GM18507 (cell line): ENCODE measurements at places on chromosomes 2 and 18.
A peak's percentile ranks its signal among the peaks of the same experiment; 100 is the strongest.

GRCh38 chr2:61763605-61764034, 90.2 kb downstream of the FAM161A start:
- DNase-seq, result peak; percentile 2

- DNase-seq, result no peak
Observed at GRCh38 chr18:45726603-45727002, 2.6 kb downstream of the SLC14A1 start.

- no peak for DNase-seq
Observed at GRCh38 chr18:5294113-5294456, 1.4 kb downstream of the ZBTB14 start.

- no peak for DNase-seq
Observed at GRCh38 chr2:217282531-217282930, 422.7 kb upstream of the TNP1 start.

GRCh38 chr2:162211732-162212131, 31.5 kb downstream of the FAP start:
- no peak for DNase-seq

GRCh38 chr2:45909677-45910191, 258.3 kb downstream of the PRKCE start:
- no peak for DNase-seq

- DNase-seq, result no peak
Observed at GRCh38 chr2:193929131-193929530, 1727.9 kb upstream of the SLC39A10 start.

DNA sequence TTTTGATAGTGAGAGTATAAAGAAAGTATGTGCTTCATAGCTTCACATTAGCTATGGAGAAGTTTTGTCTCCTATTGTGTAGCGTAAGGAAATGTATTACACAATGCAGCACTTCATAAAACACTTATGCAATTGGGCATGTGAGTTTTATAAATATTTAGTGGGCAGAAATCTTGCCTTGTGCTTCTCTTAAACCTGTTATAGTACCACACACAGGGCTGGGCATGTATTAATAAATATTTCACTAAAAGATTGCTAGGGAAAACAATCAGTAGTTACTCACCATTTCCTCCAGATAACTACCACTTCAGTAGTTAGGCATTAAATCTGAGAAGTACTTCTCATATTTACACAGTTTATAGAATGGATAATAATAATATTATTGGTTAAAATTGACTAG, 1080.8 kb upstream of the PIK3C3 start:
- DNase-seq, result no peak

DNA sequence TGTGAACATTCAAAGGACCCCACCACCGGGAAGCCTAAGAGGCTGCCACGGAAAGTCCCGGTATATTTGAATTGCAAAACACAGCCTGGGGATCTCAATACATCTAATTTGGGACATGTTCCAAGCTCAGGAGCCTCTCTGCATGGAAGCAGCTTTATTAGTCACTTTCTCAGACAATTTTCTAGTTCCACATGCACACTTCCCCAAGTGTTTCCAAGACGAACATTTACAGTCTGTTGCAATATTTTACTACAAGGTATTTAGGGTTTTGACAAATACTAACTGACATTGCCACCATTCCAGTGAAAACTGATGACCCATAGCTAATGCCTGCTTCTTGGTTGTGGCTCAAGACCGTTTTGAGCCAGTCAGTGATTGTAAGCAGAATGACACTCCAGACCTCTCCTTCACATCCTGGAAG, 145.3 kb downstream of the NCKAP5 start:
- no peak for DNase-seq

DNA sequence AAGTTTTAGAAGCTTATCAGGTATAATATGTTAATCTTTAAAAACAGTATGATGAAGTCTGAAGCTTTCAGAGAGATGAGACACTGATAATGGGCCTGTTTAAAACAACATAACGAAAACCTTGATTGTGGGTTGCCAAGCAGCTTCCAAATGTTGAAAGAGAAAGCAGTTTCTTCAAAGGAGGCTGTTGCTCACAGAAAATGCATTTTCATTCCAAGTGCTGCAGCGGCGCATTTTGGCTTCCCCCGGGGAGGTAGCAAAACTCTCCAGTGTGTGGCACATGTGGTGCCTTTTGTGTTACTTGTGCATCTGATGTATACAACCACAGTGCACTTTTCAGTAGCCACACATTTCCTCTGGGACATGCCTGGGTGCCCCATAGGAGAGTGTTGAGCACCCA, 66.1 kb downstream of the TMEFF2 start:
- no peak for DNase-seq

- DNase-seq, result no peak
Observed at GRCh38 chr2:88733155-88733902, 41.9 kb downstream of the RPIA start.

GRCh38 chr2:214730800-214731407, 78.6 kb downstream of the BARD1 start:
- DNase-seq, result no peak

- no peak for DNase-seq
Observed at GRCh38 chr18:38940475-38940862, 1374.9 kb upstream of the CELF4 start.

DNA sequence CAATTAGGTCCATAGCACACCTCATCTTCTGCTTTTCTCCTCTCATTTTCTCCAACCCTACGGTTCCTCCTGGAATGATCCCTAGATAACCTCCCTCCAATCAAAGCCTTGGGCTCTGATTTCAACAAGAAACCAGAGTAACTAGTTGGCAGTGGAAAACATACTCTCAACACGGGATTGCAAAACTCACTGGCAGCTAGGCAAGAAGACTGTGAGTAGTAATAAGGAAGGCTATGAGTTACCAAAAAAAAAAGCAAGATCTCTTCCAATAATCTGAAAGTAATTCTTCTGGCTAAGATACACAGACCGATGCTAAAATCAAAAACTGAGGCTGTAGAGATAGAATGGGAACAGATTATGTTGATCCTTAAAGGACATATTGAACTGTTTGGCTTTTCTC, 28.4 kb upstream of the CCDC102B start:
- DNase-seq, result no peak

- no peak for DNase-seq
Observed at GRCh38 chr2:153287109-153287801, 191.3 kb downstream of the RPRM start.

GRCh38 chr2:191128172-191128910, 22.5 kb downstream of the STAT4 start:
- DNase-seq, result no peak

GRCh38 chr2:144361742-144362141, 158.2 kb downstream of the ZEB2 start:
- DNase-seq, result no peak

GRCh38 chr2:69829256-69830044, at the start of gene GMCL1:
Gene GMCL1, plus strand, starts transcription at chr2:69829660. Its CDS starts 233 bp downstream, at chr2:69829893.
- peak; percentile 89 for DNase-seq

DNA sequence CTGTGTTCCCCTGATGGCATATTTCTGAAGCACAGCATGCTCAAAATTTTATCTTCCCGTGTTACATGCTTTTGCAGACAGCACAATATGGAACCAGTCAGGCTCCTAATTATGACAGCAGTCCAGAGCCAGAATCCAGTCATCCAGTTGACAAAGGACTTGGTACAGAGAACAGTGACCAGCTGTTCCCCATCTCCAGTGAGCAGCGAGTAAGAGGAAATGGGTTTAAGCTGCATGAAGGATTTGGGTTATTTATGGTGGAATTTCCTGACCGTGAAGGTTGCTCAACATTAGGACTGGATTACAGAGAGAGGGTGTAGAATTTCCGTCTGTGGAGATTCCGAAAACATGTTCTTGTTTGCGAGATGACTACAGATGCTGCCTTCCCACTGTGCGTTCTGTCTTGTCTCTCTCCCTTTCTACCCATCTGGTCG, 24.4 kb downstream of the SGPP2 start:
- DNase-seq, result no peak

DNA sequence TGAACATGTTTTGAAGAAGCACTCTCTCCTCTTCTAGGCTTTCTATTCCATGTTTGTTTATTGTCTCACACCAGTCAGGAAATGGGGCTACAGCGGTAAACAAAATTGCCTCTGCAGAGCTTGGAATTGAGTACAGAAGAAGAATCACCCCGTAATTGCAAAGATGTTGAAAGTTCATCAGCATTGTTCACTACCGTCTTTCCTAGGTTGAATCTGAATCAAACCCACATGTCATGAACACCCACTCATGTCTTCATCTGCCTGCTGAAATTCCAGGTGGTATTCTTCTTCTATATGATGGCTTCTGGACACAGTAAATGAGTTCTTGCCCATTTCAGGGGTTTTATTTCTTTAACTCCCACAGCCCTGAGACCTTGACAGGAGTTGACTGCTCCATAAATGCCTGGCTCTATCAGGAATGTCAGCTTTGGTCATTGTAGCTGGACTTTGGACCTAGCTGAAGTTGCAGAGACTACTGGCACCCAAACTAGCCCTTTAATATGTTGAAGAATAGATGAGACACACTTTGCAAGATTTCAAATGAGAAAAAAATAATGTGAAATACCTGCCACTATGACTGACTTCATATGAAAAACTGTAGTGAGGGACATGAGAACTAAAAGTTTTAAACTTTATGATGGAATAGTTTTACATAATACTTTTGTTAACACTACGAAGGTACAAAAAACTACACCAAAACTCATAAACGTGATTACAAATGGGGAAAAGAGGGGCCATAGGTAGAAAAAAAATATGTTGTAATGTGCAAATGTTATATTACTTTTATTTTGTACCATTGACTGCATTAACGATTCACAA, 1235.3 kb upstream of the ZEB2 start:
- no peak for DNase-seq

DNA sequence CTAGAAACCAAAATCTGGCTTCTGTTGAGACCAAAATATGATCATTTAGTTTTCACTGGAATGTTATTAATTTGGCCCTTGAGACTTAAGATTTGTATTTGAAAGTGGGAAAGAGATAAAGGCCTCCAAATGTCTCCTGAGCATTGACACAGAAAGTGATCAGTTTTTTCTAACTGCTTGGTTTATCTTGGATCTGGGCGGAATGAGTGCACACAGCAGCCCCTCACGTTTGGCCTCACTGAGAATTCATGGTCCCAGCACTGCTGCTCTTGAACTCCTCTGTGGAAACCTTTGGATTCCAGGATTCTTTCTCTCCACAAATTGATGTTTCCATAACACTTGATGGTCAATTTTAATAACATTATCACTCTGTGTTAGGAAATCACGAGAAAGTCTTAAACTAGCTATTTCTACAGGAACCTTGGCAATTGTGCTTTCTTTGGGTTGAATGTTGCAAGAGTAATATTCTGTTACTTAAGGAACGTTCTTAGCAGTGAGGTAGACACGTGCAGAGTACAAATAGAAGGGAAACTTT, 180.3 kb upstream of the BCL2L11 start:
- no peak for DNase-seq

- no peak for DNase-seq
Observed at GRCh38 chr2:26448651-26449050, 29.3 kb downstream of the OTOF start.

- DNase-seq, result no peak
Observed at GRCh38 chr2:160538559-160539355, 45.1 kb upstream of the RBMS1 start.

GRCh38 chr2:232028631-232029030, 67.1 kb downstream of the DIS3L2 start:
- DNase-seq, result no peak

- no peak for DNase-seq
Observed at GRCh38 chr2:6492573-6492972, 373.1 kb downstream of the CMPK2 start.

DNA sequence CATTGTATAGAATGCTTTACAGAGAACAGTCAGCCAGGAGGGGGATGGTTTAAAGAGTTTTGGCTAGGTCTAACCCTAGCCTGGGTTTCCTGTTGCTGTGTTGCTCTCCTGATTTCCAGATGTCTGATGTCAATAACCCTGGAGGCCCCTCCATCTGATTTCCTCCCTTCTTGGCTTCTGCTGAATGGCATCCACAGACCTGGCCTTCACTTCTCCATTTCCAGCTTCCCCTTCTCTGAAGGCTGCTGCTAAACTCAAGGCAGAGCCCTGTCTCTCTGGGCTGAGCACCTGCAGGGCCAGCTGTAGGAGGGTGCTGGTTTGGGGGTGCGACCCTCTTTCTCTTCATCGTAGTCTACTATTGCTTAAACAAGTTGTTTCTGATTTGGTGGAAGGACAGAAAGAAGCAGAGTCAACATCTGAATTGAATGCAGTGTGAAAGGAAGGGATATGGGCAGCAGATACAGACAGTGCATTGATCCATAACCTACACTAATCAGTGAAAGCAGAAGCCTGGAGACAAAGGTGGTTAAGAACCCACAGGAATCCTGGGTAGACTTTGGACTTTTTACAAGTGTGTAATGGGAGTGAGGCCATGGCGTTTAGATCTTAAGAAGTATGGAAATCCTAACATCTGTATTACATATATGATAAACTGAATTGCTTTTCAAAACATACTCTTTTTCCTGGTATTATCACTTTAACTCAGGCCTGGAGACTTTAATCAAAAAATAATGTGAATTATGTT, 153.6 kb downstream of the HRH4 start:
- DNase-seq, result no peak

- DNase-seq, result no peak
Observed at GRCh38 chr2:131035112-131035825, 58.0 kb downstream of the FAM168B start.

DNA sequence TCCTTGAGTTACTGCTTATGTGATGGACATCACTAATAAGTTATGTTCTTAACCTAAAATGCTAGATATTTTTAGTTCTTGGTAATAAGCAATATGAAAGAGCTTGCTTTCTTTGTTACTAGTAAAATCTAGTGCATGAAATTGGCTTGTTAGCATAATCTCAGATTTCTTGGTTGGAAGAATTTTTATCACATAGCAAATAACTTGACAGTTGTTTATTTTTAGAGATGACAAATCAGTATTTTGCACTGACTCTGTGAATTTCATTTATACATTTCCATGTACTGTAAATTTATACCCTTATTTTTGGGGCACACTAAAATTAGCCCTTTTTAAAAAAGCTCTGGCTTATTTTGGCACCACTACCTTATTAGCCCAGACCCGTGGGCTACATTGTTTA, 45.6 kb downstream of the LCLAT1 start:
- no peak for DNase-seq

DNA sequence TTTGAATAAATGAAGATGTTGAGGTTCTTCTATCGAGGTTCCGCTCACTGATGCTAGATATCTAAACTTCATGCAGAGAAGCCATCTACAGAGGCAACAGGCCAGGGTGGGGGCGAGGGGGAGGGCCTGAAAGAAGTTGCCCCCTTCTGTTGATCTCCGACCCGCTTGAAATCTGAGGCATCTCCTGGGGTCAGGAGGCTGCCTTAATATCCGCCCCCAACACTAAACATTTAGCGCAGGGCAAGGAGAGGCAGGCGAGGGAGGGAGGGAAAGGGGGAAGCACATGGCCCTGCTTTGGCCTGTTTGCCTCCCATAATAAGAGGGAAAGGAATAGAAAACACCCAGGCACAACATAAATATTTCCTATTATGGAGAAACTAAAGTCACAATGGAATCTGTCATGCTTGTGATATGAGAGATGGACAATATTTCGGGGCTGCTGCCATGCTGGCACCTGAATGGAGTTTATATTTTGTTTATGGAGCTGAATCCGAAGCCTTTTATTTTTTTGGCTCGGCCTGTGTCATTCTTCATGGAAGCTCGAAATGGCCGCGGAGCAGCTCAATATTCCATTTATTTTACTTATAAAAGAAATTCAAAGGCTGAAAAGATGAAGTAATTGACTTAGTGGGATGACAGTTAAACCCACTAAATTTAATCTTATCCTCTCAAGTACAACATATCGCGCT, 221.1 kb downstream of the INSIG2 start:
- DNase-seq, result no peak
